ENCODE measurements at places on chromosomes 1 and 21.

- no peak for DNase-seq
These were observed 3.9 kb downstream of the COL18A1 start for GRCh38 chr21:45408801-45409261.

DNA sequence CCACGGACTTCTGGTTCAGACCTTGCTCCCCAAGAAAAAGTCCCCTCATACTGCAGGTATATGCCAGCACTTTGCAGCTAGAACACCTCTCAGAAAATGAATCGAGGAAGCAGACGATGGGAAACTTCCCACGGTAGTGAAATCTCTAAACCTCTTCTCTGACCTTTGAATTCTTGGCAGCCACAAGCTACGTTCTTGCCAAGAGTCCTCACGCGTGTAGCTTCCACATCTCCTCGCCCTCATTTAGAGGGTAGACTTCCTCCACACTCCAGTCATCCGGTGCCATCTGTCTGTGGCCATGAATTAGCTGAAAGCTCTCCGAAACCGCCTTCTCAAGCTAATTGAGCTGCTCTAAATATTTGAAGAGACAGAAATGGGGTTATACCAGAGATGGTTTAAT, 127.8 kb downstream of the RGS7 start:
- DNase-seq, result peak; percentile 52

DNA sequence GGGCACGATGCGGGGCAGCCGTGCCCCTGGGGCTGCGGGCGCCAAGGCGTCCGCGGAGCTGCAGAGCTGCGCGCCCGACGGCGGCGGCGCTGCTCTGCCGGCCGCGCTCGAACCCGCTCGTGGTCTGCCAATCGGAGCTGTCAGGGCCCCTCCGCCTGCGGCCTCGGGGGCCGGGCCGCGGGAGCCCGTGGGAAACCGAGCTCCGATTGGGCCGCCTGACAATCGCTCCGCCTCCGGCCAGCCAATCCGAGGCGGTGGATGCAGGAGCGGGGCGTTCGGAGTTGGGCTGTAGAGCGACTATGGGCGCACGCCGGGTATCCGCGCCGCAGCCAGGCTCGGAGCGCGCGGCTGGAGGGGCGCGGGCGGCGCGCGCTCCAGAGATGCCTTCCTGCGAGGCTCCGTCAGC, 100.5 kb upstream of the SOD1 start:
- peak; percentile 99 for DNase-seq

DNA sequence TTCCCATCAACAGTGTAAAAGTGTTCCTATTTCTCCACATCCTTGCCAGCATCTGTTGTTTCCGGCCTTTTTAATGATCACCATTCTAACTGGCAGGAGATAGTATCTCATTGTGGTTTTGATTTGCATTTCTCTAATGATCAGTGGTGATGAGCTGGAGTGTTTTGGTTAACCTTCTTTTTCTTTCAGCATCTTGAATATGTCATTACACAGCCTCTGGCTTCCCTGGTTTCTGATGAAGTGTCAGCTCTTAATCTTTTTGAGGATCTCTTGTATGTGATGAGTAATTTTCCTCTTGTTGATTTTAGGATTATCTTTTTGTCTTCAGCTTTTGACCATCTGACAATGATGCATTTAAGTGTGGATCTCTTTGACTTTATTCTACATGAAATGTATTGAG, 133.2 kb upstream of the GRIK3 start:
- DNase-seq, result no peak

- DNase-seq, result no peak
These were observed 49.5 kb upstream of the RAB3GAP2 start for GRCh38 chr1:220321758-220322157.

GRCh38 chr1:119438761-119439160, 23.8 kb downstream of the HSD3B2 start:
- no peak for DNase-seq

- no peak for DNase-seq
These were observed 82.1 kb downstream of the FOXD2 start for GRCh38 chr1:47519971-47520370.

GRCh38 chr1:236228411-236228810, 53.3 kb downstream of the ERO1B start:
- no peak for DNase-seq

GRCh38 chr1:201145816-201146215, 8.5 kb downstream of the TMEM9 start:
- DNase-seq, result no peak

DNA sequence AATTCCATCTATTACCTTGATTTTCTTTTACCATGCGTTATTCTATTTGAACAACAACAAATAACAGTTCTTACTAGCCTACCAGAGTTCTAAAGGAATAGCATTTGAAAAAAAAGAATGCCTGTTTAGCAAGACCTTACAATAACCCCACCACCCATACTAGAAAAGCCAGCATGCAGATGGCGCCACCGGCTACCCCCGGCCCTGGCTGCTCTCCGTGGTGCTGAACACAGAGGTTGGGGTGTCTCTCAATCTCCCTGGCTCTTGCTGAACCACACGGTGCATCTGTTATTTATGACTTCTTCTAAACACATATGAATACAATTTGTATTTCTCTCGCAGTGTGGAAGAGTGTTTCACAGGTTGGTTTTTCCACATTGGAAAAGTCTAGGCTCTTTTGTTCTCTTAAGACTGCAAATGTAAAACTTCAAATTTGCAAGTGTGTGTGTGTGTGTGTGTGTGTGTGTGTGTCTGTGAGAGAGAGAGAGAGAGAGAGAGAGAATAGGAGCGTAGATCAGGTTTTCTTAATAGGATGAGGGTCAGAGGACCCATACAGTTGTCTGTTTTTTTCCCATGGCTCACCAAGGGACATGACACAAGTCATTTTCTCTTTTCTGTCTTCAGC, 13.6 kb downstream of the GRIK3 start:
- no peak for DNase-seq

GRCh38 chr1:54996359-54996868, 2.3 kb upstream of the BSND start:
- peak; percentile 80 for DNase-seq

GRCh38 chr21:32382108-32382644, 10.6 kb downstream of the URB1 start:
- peak; percentile 37 for DNase-seq

DNA sequence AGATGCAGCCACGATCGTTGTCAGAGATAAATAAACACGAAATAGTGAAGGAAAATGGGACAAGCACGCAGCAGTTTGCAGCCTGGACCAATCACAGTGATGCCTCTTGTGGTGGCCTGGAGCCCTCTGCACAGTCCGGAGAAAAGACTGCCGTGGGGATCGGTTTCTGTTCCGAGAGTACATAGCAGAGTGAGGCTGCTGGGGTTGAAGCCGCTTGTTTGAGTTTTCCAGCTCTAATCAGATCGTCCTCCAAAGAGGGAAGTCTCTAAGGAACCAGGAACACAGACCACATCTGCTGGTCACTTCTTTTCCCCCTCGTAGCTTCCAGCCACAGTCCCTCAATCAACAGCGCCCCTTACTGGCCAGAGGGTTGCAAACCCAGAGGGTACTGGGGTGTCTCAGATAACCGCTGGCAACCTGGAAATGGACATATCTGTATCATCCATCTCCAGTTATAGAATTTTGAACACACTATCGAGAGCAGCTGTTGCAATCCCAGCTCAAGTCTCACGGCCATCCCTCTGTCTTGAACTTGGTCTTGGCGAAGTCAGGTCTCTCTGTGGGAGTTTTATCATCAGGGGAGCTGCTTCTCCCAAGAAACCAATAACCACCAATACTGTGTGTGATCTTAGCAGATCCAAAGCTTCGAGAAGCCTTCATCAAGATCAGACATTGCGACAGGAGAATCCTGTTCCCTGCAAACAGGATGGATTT, 57.4 kb downstream of the OLIG1 start:
- peak; percentile 87 for DNase-seq

DNA sequence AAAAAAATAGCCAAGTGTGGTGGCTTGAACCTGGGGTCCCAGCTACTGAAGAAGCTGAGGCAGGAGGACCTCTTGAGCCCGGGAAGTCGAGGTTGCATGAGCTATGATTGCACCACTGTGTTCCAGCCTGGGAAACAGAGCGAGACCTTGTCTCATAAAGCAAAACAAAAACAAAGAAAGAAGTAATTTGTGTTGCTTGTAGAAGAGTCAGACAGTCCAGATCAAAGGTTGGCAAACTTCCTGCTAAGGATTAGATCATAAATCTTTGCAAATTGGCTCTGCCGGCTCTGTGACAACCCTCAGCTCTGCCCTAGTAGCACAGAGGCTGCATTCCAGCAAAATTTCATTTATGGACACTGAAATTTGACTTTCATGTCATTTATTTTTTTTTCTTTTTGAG, 19.0 kb upstream of the MFN2 start:
- DNase-seq, result no peak

DNA sequence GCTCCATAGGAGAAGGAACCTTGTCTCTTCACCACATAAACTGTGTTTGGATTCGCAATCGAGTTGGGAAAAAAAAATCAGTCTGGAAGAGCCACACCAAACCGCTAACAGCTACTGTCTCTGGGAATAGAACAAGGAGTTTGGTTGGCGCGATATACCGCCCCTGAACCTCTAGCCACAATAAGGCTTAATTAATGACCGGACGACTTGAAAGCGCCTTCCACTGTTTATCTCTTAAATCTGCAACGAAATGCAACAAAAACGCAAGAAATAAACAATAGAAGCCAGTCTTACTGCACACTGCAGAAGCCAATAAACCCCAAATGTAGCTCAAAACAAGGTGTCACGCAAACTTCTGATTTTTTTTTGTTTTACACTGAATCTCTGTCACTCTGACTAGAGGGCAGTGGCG, 10.9 kb downstream of the BTBD19 start:
- DNase-seq, result no peak

DNA sequence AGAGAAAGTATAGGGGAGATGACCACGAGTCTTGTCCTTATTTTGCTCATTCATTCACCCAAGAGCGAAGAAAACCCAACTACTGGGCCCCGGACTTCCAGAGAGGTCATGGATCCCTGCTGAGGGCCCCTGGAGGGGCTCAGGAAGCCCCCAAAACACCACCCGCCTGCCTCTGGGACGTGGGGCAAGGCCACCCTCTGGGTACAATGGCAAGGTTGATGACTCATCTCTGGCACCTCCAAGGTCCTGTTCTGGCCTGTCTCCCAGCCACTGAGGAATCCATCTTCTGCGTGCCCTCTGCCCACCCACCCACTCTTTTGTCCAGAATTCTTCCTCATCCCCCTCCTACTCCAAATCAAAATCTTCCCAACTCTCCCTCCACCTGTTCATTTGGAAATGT, 21.3 kb upstream of the PRDM15 start:
- no peak for DNase-seq

DNA sequence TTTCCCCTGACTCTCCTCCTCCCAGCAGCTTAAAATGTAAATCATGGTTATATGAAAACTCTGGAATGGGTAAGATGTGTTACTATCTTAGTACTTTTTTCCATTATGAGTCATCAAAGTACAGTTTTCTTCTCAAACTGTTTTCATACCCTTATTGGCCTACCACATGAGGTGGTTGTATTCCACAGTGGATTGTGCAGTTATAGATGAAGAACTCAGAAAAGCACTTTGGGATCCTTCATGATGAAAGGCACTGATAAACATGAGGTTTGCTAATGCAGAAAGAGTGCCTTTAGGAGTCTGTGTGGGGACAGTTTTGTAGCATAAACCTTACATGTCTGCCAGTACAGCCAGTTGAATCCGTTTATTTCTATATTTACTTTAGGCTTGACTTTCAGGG, 32.0 kb upstream of the MYOCOS start:
- no peak for DNase-seq

- no peak for DNase-seq
These were observed 17.1 kb downstream of the SLAMF7 start for GRCh38 chr1:160755911-160756848.

DNA sequence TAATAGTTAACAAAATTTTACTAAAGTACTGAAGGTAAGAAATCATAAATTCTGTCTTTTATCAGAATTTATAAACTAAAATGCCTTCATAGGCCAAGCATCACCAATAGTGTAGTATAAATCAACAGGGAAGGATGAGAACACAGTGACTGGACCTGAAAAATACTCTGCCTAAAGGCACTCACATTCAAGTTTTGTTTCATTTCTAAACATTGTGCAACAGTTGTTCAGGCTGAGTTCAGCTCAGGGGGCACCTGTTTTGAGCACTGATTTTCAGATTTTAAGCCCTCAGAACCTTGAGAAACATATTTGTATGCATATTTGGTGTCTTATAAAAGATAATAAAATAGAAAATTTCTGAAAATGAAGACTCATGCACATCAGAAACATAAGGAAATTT, 12.4 kb downstream of the ACBD6 start:
- no peak for DNase-seq

DNA sequence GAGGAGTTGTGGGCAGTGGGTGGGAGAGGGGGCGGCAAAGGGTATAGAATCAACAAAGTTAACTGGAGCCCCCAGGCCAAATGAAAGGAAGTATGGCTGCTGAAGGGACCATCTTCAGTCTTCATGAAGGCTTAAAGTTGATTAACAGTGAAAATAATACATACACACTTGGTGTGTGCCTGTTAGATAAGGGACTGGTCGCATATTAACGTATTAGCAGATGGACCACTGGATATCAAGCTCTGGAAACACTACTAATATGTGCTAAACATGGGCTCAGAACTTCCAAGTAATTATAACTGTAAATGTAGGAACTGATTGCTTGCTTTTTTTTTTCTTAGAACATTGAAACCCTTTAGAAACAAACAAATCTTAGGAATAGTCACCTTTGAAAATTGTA, 224.7 kb upstream of the KIAA0040 start:
- no peak for DNase-seq

- no peak for DNase-seq
These were observed 257.5 kb downstream of the LRRC40 start for GRCh38 chr1:69947837-69948236.

DNA sequence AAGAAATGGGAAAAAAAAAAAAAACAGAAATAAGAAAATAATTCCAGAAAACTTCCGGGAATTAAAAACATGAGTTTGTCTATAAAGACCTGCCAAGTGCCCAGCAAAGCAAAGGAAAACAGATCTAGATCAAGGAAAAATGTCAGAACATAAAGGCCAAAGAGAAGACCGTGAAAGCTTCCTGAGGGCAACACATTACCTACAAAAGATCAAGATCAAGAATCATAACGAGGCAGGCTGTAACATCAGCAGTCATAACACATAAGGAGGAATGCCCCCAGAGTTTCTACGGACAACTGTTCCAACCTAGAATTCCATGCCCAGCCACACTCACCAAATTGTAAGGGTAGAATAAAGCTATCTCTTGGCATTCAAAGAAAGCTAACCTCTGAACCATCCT, 3.8 kb downstream of the CCSAP start:
- no peak for DNase-seq

- peak; percentile 3 for DNase-seq
These were observed 7.6 kb downstream of the DNMT3L start for GRCh38 chr21:44253832-44254710.

- no peak for DNase-seq
These were observed 19.1 kb downstream of the SRSF4 start for GRCh38 chr1:29162476-29163138.

GRCh38 chr1:184836141-184836540, 81.5 kb upstream of the EDEM3 start:
- no peak for DNase-seq

GRCh38 chr21:38460171-38460742, 38.0 kb downstream of the ERG start:
- no peak for DNase-seq

All from stomach (tissue), 19 donors.